Stimulated activated CD8-positive, alpha-beta memory T cell treated with anti-CD3 and anti-CD28 coated beads, Interleukin-15, amount 100 ng/mL, for 24 hours (primary cell): ENCODE measurements at places on chromosomes 12 and 14.

- no peak for DNase-seq
Observed at GRCh38 chr12:22325218-22325617, 9.3 kb downstream of the ST8SIA1 start.

DNA sequence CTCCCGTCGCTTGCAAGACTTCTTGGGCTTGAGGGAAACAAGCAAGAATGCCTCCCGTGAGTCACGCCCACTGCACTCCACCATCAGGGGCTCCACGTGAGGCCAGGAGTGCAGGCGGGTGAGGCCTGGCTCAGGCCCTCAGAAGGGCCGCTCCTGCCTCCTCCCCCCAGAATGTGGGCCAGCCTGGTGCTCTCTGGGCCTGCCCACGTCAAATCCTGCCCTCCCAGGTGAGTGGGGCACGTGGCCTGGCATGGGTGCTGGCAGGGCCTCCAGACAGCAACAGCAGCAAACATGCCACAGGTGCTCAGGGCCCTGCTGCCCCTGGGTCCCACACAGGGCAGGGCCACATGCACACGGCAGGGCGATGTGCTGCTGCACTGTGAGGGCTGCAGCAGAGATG lies 30.6 kb upstream of the BTBD6 start:
- DNase-seq, result no peak

GRCh38 chr12:122064780-122065588 lies 13.6 kb upstream of the MLXIP start:
- no peak for DNase-seq

GRCh38 chr14:100862277-100862676 lies 36.4 kb downstream of the MEG3 start:
- no peak for DNase-seq

GRCh38 chr14:41385797-41386196 lies 220.9 kb upstream of the LRFN5 start:
- DNase-seq, result no peak

GRCh38 chr14:21057803-21058675 lies at the start of gene RNASE8:
Gene RNASE8, plus strand, starts transcription at chr14:21057822. Its CDS starts 71 bp downstream, at chr14:21057893.
- DNase-seq, result no peak

DNA sequence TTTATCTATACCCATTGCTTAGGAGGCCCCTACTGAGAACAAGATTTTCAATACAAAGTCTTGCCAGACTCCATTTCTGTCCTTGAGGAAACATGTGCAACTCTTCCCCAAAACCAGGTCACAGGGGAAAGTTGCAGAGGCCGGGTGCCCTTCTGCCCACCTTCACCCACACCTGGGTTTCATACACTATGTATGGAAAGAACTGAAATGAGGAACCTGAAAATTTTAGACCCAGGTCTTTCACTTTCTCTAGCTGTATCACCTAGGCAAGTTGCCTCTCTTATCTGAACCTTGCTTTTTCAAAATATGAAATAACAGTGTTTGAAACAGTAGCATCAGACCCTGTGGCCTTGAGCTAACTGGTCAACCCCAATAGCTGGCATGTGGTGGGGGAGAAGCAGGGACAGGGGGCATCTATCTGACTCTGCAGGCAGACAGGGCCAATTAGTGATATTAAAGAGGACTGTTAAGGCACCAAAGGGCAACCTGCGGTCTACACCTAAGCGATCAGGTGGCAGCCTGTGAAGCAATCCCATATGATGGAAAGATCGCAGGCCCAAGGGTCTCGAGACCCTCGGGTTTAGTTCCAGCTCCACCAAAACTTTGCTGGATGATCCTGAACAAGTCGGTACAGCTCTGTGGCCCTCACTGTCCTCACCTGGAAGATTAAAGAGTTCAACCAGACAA lies 346.5 kb downstream of the BCL11B start:
- DNase-seq, result no peak

DNA sequence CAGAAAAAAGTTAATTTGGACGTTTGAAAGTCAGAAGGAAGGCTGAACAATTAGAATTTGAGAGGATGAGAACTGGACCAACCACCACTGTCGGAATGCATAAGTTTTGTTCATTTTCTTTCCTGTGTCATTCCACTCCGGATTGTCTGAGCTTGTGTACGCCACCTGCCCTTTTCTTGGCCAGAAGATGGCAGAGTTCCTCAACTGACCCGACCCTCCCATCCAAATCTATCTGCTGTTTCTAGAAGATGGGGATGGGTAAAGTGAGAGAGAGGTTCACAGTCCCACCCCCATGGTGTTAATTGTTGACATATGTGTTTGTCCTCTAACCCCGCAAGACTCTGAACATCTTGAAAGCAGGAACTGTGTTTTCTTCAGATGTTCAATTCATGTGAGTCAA lies 388.0 kb downstream of the VRK1 start:
- no peak for DNase-seq

DNA sequence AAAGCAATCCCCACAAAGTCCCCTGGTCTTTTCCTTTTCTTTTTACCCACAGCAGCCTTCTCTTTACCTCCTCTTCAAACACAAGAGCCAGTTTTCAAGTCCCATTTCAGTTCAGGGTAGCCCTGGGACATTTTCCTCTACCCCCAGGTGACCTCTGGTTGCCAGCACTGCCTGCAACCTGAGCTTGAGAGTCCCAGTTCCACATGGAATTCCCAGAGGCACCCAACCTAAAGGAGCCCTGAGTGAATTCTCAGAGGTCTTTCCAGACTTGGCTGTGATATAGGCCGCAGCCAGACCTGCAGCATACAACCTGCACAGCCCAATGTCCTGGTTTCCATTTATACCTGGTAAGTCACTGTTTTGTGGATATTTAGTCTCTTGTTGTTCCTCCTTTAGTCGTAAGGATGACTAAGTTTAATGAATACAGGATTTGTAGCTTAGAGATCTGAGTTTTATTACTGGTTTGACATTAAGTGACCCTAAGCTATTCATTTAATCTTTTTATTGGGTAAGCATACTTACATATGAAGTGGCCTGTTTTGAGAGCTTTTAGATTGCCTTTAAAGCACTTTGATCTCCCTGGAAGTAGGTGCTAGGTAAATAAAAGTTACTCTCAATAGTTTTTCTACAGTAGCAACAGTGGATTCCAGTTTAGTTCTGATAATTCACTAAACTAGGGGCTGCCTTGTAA lies 159.8 kb downstream of the TGFB3 start:
- no peak for DNase-seq

GRCh38 chr12:130863298-130863697 lies 8.6 kb upstream of the RAN start:
- DNase-seq, result no peak

GRCh38 chr12:106681210-106681609 lies 93.3 kb upstream of the RIC8B start:
- DNase-seq, result no peak

- no peak for DNase-seq
Observed at GRCh38 chr12:125303337-125303736, 238.1 kb downstream of the AACS start.

DNA sequence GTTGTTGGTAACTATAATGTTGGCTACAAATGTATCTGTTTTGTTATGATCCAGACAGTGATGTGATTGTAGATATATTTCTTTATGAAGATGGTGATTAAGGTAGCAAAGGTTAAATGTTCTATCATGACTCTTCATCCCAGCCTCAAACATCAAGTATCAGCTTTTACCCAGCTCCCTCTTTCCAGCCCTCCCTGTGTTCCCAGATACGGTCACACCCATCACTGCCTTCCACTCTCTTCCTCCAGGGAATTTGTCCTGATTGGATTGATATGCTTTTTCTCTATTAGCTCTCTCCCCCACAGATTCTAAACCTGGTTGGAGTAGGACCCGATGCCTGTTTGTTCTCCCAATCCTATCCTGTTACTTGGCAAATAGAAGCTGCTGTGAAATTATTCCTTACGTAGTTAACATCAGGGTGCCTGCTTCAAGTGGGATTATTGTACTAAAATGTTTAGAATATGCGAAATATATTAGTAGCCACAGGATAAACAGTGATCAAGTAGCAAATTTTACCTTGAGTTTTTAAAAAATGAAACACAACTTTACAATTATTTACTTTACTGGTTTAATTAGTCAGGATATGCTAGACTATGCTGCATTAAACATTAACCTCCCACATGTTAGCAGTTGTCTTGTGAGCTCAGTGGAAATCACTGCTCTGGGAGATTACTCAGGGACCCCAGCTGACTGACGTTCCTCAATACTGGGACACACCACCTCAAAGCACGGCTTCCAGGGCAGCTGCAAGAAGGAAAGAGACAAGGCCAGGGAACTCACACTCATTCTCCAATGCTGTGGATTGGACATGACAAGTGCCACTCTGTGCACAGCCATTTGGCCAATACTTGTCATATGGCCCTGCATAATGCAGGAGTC lies 165.3 kb downstream of the ALX1 start:
- no peak for DNase-seq
